ENCODE measurements at places on chromosomes 11 and 22.

- DNase-seq: peak; percentile 66
These were observed 626 bp upstream of the TBX10 start for GRCh38 chr11:67640021-67640757.

- DNase-seq: no peak
These were observed 125.7 kb downstream of the MRTFA start for GRCh38 chr22:40510631-40511364.

DNA sequence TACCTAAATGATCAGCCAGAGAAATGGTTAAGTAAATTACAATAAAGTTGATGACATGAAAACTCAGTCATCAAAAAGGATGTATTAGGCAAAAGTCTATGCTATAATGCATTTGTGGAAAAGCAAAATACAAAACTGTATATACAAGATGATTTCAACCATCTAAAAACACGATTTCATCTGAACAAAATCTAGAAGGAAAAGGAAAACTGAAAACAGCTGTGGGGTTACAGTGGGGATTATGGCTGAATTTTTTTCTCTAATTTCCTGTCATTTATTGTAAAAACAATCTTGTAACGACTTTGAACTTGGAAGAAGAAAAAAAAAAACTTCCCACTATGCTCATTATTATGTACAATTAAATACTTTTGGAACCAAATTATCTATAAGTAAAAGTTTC is 30.3 kb downstream of the CHEK2 start:
- no peak for DNase-seq

DNA sequence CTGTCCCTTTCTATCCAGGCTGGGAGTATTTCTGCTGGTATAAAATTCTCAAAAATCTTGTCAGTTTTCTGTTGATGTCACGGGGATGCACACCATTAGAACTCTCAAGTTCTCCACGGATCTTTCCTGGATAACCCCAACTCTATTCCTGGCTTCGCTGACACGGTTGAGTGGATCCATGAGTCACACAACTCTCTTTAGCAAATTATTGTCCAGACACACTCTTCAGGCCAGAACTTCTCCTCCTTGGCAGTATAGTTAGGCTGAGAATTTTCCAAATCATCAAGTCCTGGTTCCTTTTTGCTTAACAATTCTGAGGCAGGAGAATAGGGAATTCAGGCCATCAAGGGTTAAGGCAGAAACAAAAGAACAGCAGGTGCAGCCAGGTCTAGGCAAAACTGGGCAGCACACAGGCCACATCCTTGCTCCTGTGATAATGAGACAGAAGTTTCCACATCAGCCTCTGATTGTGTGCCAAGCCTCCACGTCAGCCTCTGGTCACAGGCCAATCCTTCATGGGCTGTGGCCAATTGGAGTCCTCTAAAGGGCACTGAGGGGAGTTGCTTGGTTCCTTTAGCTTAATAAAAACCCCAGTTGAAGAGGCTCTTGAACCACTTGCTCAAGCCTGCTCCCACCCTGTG is 5.7 kb upstream of the ACAT1 start:
- peak; percentile 93 for DNase-seq

GRCh38 chr11:19827399-19828135 is 114.9 kb downstream of the NAV2 start:
- DNase-seq: peak; percentile 41

GRCh38 chr11:61885166-61885778 is 6.1 kb downstream of the FADS3 start:
- no peak for DNase-seq

- peak; percentile 69 for DNase-seq
These were observed at the start of gene TMPRSS4 for GRCh38 chr11:118076754-118077281. Gene TMPRSS4 (plus strand): TSS chr11:118077078. CDS start chr11:118077303, 225 bp downstream.

DNA sequence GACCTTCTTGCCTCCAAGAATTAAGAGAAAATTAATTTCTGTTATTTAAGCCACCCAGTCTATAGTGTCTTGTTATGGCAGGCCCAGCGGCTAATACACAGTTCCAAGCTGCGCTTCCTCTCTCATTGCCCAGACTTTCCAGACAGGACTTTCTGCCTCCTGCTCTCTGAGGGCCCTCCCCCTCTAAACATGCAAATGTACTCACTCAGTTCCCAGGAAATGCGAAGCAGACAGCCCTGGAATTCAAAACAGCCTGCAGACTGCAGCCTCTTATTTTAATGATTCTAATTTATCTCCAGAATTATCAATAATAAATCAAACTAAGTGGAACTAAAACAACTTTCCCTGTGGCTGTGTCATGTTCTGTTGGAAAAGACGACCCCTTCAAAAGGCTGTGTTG is 115.5 kb upstream of the ISX start:
- no peak for DNase-seq

- peak; percentile 78 for DNase-seq
These were observed 2.8 kb downstream of the ALKBH8 start for GRCh38 chr11:107562647-107563208.

DNA sequence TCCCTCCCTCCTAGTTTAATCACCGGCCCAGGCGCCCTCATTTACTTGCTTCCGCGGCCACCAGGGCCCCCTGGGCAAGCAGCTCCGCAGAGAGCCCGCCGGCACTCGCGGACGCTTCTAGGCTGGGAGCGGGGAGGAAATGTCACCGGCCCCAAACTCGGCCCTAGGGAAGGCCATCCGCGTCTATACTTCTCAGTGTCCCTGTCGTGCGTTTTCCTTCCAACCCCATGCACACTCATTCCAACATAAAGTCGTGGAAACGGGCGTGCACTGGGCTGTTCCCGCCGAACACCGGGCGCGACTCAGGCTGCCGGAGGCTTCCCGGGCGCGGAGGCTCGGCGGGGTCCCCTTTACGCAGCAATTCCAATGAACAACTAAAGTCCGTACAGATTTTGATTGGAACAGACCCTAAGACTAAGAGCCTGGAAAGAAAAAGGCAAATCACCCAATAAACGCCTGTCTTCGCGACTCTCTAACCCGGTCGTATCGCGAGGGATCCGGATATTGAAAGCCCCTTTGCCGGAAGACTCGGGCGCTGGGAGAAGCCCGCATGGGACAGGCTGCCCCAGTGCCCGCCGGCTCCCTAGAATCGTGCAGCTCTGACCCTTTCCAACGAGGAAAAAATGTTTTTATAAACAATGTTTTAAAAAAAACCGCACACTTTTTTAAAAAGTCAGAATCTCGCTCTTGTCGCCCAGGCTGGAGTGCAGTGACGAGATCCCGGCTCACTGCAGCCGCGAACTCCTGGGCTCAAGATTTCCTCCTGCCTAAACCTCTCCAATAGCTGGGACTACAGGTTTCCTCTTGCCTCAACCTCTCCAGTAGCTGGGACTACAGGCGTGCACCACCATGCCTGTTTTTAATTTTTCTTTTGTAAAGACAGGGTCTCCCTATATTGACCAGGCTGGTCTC is 1.3 kb upstream of the BARX2 start:
- DNase-seq: no peak

- DNase-seq: no peak
These were observed 1327.0 kb downstream of the BRD1 start for GRCh38 chr22:48500471-48501230.

DNA sequence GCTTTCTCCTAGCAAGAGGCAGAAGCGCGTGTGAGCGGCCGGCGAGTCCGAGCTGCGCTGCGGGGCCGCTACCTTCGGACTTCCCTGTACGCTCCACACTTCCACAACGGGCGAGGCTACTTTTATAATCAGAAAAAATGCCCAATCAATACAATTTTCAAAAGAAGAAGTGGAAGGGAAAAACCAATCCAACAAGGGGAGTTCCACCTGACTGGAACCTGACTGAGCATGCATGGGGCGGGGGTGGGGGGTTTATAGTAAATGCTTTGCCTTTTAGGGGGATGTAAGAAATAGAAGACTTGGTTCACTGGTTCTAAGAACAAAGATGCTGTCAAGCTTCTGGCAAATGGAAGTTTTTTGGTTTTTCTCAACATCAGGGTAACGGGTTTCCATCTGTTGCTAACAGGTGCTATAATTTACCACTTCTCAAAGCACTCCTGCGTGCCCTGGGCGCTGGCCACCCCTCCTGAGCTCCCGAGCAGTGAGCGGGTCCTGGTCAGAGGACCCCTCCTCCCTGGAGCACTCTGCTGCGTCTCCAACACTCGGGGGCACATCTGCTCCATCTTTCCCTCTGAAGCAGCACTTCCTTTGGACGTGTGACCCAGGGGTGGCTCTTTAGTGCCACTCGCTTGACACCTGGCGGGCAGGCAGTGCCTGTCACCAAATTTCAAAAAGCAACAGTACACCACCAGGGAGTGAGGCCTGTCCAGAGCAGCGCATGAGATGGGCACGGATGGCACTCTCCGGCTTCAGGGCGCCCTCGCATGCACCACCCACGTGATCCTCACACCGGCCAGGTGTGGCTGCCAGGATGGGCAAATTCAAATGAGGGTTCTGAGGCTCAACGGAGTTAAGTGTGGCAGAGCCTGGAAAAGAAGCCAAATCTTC is 21.6 kb upstream of the BID start:
- no peak for DNase-seq

- no peak for DNase-seq
These were observed 2.2 kb downstream of the PHLDB1 start for GRCh38 chr11:118609380-118610224.

DNA sequence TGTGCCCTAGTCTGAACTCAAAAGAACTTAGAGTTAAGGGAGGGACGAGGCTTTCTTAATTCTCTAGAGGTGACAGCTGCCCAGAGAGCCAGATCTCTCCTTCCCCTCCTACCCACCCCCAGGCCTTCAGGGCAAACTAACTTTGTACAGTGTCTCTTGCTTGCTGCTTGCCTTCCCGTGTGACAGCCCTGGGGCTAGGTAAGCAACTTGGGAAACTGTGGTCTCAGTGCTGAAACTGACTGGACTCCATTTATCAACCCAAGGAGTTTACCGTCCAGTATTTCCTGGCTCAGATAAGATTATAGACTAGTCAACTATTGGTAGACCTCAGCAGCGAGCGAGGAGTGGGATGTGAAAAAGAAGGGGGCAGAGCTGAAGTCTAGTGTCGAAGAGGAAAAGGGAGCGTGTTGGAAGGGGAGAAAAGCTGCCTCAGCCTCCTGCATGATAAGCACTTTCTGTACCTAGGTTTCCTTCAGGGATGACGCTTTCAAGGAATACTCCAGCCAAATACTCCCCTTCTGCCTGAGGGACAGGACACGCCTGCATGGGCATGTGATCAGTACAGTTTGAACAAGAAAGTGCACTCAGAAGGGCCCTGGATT is 43.3 kb upstream of the WEE1 start:
- DNase-seq: no peak

GRCh38 chr22:31080164-31080847 is 812 bp upstream of the SMTN start:
- DNase-seq: no peak

- DNase-seq: peak; percentile 48
These were observed 60.6 kb downstream of the MED15 start for GRCh38 chr22:20567993-20568417.

GRCh38 chr11:107116358-107116757 is 98.1 kb upstream of the GUCY1A2 start:
- DNase-seq: no peak

DNA sequence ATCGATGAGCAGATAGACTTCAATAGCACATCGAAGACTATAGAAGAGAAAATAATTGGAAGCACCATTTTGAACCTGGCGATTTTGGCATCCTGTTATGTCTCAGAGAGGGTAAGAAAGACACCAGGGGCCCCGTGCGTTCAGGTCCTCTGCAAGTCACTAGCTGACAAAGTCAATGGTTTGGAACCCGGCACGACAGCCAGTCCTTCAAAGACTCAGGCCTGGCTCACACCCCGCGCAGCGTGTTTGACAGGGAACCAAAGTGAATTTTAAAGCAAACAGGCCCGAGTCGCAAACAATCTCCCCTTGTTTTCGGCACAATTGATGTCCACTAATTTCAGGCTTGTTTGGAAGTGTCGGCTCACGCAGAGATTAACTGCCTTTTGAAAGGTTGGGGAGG is 716.6 kb downstream of the BRD1 start:
- DNase-seq: no peak

GRCh38 chr22:29380032-29380781 is 8.2 kb downstream of the AP1B1 start:
- DNase-seq: peak; percentile 67

GRCh38 chr22:23219822-23220484 is 39.6 kb downstream of the BCR start:
- DNase-seq: peak; percentile 83

- DNase-seq: no peak
These were observed 6.6 kb upstream of the SNX32 start for GRCh38 chr11:65826984-65827735.

DNA sequence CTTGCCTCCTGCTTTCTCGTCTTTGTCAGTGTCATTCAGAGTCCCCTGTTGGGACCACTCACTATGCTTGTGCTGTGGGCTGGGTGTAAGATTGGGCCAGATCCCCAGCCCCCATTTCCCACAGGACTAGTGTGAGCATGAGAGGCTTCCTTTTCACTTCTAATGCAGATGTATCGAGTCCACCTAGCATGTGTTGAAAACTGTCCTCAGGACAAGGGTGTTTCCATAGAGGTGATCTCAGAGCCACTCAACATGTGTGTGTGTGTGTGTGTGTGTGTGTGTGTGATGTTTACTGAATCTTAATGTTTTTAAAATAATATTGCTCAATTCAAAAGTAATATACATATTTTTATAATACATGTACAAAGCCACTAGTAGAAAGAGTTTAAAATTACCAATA is 11.4 kb upstream of the CD44 start:
- DNase-seq: no peak

DNA sequence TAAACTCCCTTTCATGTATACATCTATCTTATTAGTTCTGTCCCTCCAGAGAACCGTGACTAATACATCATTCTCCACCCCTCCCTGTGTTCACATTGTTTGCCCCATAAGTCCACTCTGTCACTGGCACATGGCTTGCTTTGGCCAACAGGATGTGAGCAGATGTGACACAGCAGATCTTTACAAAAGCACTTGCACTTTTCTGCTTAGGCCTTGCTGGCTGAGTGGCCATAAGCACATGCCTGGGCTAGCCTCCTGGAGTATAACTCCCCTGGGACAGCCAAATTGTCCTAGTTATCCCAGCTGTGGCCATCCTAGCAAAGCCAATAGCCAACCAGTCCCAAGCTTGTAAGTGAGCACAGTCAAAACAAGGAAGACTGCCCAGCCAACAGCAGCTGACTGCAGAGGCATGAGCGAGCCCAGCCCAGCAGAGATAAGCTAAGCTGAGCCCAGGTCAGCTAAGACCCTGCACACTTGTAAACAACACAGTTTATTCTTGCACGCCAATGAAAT is 9.7 kb upstream of the RCN1 start:
- peak; percentile 42 for DNase-seq

DNA sequence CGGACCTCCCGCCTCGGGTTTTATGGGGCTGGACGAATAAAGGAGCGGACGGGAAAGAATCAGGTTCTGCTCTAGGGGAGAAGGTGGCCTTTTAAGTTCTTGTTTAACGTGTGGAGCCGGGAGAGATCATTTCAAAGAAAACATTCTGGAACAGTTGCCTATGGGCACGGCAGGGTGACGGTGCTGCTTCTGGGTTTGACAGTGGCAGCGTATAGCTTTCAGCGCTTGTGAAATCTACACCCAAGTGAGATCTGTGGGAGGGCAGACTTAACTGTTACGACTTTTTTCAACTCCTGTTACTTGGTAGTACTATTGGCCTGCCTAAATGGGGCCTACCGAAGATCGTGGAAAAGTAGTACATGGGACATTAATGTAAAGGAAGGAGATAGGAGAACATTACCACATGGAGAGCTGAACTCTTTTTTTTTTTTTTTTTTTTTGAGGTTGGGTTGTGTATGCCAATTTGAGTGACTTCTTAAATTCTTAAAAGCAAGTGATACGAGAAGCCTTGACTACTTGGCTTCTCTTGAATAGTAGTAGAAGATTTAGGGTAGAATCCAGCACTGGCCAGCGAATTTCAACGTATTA is 743 bp downstream of the USP47 start:
- DNase-seq: peak; percentile 86

Measured in MCF 10A (cell line).